Endothelial cell (in vitro differentiated cells): ENCODE measurements at places on chromosomes 4 and X.
A peak's percentile ranks its signal among the peaks of the same experiment; 100 is the strongest.

- no peaks in the 10 kb centered on the region for H3K27me3 ChIP-seq
- no peak overlapping the region for H3K4me3 ChIP-seq
- H3K27ac ChIP-seq = no peak overlapping the region
Measured at GRCh38 chrX:13103914-13104274, 59.5 kb upstream of the FAM9C start.

GRCh38 chr4:141375855-141376254 lies 155.2 kb downstream of the ZNF330 start:
- peaks cover 4% of the 10 kb centered on the region for H3K36me3 ChIP-seq
- no peaks in the 10 kb centered on the region for H3K4me1 ChIP-seq
- no peak overlapping the region for H3K27ac ChIP-seq
- H3K4me3 ChIP-seq = no peak overlapping the region
- peaks cover 5% of the 10 kb centered on the region for H3K27me3 ChIP-seq

- no peaks in the 10 kb centered on the region for H3K4me1 ChIP-seq
- no peaks in the 10 kb centered on the region for H3K36me3 ChIP-seq
Measured at GRCh38 chr4:119726505-119726904, 97.9 kb upstream of the PDE5A start.

GRCh38 chr4:141220271-141220670 lies 424 bp upstream of the ZNF330 start:
- H3K4me1 ChIP-seq = peaks cover 17% of the 10 kb centered on the region
- peak overlapping the region; percentile 97 for H3K4me3 ChIP-seq
- no peak for DNase-seq
- H3K27me3 ChIP-seq = peaks cover 1% of the 10 kb centered on the region
- H3K27ac ChIP-seq = peak overlapping the region; percentile 12

- DNase-seq = no peak
- peaks cover 27% of the 10 kb centered on the region for H3K36me3 ChIP-seq
- no peak overlapping the region for H3K27ac ChIP-seq
- H3K4me3 ChIP-seq = no peak overlapping the region
- peaks cover 8% of the 10 kb centered on the region for H3K4me1 ChIP-seq
Measured at GRCh38 chr4:151173871-151174270, 74.4 kb downstream of the RPS3A start.

DNA sequence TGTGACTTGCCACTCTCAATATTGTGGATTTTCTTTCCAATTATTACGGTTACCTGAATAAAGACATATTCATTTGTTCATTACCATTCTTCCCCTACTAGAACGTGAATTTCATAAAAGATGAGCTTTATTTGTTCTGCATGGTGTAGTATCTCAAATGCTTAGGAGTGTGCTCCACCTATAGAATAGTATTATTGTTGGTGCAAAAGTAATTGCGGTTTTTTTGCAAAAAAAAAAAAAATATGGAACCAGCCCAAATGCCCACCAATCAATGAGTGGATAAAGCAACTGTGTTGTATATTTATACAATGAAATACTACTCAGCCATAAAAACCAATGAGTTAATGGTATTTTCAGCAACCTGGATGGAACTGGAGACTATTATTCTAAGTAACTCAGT lies 525.5 kb upstream of the PRKX start:
- DNase-seq = no peak
- H3K4me3 ChIP-seq = no peak overlapping the region
- H3K4me1 ChIP-seq = no peaks in the 10 kb centered on the region
- H3K36me3 ChIP-seq = no peaks in the 10 kb centered on the region
- no peaks in the 10 kb centered on the region for H3K27me3 ChIP-seq

GRCh38 chrX:68402094-68402493 lies 31.2 kb downstream of the OPHN1 start:
- DNase-seq = no peak
- peaks cover 12% of the 10 kb centered on the region for H3K36me3 ChIP-seq
- H3K4me1 ChIP-seq = peaks cover 9% of the 10 kb centered on the region
- peak overlapping the region; percentile 54 for H3K27ac ChIP-seq
- no peak overlapping the region for H3K4me3 ChIP-seq

DNA sequence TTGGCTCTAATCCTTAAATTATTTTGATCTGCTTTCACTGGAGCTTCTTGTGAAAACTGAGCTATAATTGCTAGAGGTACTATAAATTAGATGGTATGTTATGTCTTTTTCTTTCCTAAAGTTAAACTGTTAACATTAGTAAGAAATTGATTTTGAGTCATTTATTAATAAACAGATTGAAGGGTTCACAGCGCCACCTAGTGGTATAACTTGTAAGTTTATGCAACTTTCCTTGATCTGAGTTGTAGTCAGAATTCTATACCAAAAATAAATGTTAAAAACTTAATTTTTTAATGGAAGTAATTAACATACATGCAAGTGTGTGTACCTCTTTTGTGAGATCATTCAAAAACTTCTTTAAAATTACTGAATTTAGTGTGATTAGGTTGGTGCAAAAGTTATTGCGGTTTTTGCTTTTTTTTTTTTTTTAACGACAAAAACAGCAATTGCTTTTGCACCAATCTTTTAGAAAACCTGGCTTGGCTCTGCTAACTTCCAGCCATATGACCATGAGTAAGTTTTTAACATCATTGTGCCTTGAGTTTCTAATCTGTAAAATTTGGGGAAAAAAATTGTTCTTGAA lies 151.5 kb downstream of the CENPC start:
- H3K4me1 ChIP-seq = no peaks in the 10 kb centered on the region
- peak; percentile 15 for DNase-seq
- H3K27me3 ChIP-seq = no peaks in the 10 kb centered on the region

DNA sequence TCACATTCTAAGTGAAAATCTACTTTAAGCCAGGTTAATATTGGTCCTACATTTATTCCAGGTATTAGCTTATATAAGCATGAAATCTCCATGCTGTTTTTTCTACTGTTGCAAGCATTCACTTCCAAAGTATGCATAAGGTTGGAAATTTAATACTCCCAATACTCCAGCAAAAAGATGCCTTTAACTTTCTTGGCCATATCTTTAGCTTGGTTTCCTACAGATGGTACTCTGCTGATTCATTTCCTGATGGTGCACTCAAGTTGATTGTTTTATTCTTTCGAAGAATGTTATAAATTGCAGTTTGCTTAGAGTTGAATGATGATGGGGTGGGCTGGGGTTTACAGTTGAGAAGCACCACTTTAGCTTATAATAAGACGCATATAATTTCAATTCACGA lies 330.2 kb downstream of the PTTG2 start:
- H3K4me3 ChIP-seq = no peak overlapping the region
- H3K4me1 ChIP-seq = peaks cover 2% of the 10 kb centered on the region
- peaks cover 10% of the 10 kb centered on the region for H3K36me3 ChIP-seq
- no peaks in the 10 kb centered on the region for H3K27me3 ChIP-seq
